ENCODE measurements at places on chromosomes 4 and X. TPM values are rescaled to one million over a fixed set of nuclear protein-coding genes. Genes with fewer than 3 reads are reported as not detected.

Gene ADAM29
- not detected for total RNA-seq

DNA sequence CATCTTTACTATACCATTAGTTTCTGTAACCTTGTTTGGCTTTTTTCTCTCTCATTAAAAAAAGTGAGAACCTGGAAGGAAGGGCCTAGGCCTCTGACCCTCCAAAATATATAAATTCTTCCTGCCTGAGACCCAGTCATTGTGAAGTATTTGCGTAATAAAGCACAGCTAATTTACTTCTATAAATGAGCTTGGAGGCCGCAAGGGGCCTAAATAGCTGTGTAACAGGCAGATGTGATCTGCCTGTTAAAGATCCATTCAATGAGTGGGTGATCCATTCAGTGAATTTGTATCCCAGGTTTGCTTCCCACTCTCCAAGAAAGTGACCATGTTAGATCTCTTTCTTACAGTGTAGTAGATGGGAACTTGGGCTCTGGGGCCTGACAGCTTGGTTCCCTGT lies 595 bp upstream of the PYURF start:
- H3K4me1 ChIP-seq = peaks cover 12% of the 10 kb centered on the region
- H3K36me3 ChIP-seq = no peaks in the 10 kb centered on the region
- H3K27me3 ChIP-seq = no peaks in the 10 kb centered on the region
- H3K27ac ChIP-seq = no peak overlapping the region
- no peak for DNase-seq
- H3K4me3 ChIP-seq = peak overlapping the region; percentile 87

GRCh38 chr4:79682801-79683530 lies 274.9 kb upstream of the GK2 start:
- no peak overlapping the region for H3K27ac ChIP-seq
- H3K4me1 ChIP-seq = no peaks in the 10 kb centered on the region
- no peaks in the 10 kb centered on the region for H3K36me3 ChIP-seq
- no peaks in the 10 kb centered on the region for H3K27me3 ChIP-seq
- DNase-seq = no peak

GRCh38 chrX:101415180-101416145 lies 7.4 kb downstream of the HNRNPH2 start:
- no peak overlapping the region for H3K4me3 ChIP-seq
- H3K4me1 ChIP-seq = peaks cover 58% of the 10 kb centered on the region
- H3K27me3 ChIP-seq = no peaks in the 10 kb centered on the region
- peak; percentile 89 for DNase-seq
- peak overlapping the region; percentile 40 for H3K27ac ChIP-seq
- no peaks in the 10 kb centered on the region for H3K36me3 ChIP-seq

Gene GLUD2
- total RNA-seq = 0.07 TPM

DNA sequence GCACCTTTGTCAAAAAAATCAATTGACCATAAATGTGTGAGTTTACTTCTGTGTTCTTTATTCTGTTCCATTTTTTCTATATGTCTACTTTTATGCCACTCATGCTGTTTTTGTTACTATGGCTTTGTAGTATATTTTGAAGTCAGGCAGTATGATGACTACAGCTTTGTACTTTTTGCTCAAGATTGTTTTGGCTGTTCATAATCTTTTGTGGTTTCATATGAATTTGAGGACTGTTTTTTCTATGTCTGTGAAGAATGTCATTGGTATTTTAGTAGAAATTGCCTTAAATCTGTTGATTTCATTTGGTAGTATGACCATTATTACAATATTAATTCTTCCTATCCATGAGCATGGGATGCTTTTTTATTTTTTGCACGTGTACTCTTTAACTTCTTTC lies 346.8 kb downstream of the PPP3CA start:
- H3K36me3 ChIP-seq = no peaks in the 10 kb centered on the region
- H3K27me3 ChIP-seq = no peaks in the 10 kb centered on the region
- H3K4me1 ChIP-seq = no peaks in the 10 kb centered on the region
- H3K4me3 ChIP-seq = no peak overlapping the region

DNA sequence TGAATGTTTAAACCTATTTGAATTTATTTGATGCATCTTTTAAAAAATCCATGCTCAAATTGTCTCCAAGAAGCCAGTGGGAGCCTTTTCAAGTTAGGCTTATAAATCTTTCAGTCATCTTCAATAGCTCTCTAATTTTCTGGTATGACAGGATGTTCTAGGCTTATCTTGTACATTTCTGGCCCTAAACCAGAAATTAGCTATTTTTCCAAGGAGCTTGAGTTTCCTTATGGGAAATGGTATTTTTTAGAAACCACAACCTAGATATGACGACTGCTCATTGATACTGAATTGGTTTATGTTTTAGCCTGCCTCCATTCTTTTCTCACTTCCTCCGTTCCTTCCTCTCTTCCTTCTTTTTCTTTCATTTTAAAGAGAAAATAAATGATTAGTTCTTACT lies 172.3 kb downstream of the SPRY1 start:
- no peaks in the 10 kb centered on the region for H3K27me3 ChIP-seq
- no peak for DNase-seq
- H3K4me1 ChIP-seq = no peaks in the 10 kb centered on the region

- no peak overlapping the region for H3K4me3 ChIP-seq
- H3K27ac ChIP-seq = no peak overlapping the region
- H3K27me3 ChIP-seq = no peaks in the 10 kb centered on the region
- no peak for DNase-seq
- H3K4me1 ChIP-seq = no peaks in the 10 kb centered on the region
These were observed 403.0 kb upstream of the CNKSR2 start for GRCh38 chrX:20971250-20971649.

Gene TCEAL5
- not detected for total RNA-seq

Measured in Karpas-422 (cell line).